ENCODE measurements at places on chromosomes 1 and 21.
A peak's percentile ranks its signal among the peaks of the same experiment; 100 is the strongest.

DNA sequence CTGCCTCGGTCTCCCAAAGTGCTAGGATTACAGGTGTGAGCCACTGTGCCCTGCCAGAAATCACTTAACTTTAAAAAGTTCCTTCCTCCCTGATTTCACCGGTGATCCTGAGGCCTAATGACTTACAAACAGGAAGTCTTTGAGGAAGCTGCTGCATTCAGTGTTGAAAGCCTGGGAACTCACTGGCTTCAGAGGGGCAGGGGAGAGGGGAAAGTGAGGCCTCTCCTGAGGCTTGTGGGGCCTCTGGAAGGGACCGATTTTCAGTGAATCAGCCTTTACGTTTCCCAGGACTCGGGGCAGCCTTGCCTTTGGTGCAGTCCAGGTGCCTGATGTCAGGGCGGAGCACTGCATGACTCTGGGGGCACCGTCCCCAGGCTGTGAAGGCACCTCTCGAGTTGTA, 30.1 kb upstream of the ARHGEF10L start:
- no peak for DNase-seq

DNA sequence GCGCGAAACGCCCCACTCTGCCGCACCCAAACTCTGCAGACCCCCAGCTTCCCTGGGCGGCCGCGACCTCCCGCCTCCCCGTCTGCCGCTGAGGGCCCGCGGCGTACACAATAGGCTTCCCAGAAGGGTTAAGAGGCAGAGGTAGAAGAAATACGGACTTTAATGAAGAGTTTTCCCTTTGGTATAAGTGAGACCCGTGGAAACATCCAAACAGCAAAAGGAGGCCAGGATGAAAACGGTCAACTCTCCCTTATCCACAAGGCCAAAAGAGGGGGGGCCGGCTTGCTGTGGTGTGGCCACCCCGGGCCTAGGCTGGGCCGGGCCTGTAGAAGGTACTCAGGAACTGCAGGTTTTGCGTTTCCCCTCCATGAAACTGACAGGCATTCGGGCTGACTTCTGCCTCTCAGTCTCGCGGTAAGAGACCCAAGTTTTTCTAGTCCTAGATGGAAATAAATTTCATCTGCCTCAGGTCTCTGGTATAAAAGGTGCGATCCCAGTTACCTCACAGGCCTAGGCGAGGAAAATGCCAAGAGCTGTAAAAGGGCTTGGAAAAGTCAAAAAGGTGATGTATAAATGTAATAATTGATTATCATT, 671 bp upstream of the PYGO2 start:
- no peak for DNase-seq

DNA sequence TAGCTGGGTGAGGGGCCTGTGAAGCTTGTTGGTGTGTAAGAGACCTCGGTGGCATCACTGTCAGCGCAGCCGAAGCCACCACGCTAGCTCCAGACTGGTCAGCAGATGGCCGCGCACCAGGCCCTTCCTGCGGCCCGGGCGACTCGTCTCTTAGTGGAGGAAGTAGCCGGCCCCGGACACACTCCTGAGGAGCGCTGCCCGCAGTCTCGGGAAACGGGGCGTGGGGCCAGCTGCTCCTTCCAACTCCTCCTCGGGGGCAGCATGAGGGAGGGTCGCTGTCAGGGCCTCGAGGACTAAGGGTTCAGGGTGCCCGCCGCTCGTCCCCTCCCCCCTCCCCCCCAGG, 20.4 kb downstream of the H3-3A start:
- peak; percentile 83 for DNase-seq

DNA sequence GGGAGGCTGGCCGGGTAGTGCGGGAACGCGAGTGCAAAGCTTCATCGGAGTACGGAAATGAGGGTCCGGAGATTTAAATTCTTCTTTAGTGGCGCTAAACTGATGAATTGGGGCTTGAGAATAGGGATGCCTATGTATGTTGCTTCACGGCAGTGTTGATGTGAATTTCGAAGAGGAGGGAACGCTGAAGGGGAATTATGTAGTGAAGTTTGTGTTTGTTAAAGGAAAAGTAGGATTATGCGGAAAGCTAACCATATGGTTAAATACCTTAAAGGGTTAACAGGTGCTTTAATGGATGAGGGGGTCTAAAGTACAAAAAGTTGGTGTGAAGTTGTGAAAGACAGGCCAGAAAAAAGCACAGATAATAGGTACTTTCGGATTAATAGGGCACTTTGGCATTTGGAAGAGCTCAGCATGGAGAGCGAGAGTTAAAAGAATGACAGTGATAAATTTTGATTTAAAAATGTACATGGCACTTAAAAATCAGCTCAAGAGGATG, 1.4 kb downstream of the HS2ST1 start:
- no peak for DNase-seq

DNA sequence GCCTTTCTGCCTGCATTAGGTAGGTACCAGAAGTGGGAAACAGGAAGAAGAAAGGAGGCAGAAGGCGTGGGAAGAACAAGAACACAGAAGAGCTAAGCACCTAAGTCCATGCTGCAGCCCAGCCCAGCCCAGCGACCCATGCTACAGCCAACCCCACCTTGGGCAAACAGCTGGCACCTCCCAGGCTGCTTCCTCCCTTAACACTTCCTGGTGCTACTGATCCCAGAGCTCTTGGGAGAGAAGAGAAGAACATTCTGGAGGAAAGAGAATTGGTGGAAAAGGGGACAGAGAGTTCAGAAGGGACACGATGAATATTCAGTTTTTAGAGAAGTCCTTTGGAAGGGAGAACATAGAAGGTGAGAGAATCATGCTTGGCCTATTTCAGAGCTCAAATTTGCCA, 28.5 kb downstream of the PLEKHA6 start:
- DNase-seq, result no peak

GRCh38 chr21:17494051-17494450, 18.8 kb upstream of the CXADR start:
- no peak for DNase-seq

DNA sequence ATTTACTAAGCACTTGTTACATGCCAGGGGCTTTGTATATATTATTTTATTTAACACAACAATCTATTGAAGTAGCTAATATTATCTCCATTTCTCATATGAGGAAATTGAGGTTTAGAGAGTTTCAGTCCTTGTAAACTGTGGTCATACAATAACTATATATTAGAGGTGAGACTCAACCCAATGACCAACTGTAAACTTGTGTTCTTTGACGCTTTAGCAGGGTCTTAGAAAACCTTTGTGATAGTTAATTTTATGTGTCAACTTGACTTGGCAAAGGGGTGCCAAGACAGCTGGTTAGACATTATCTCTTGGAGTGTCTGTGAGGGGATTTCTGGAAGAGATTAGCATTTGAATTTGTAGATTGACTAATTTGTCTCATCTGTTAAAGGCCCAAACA, 252.4 kb upstream of the B3GALT2 start:
- DNase-seq, result no peak

- DNase-seq, result no peak
Observed at GRCh38 chr1:178238722-178239510, 145.0 kb downstream of the RASAL2 start.

DNA sequence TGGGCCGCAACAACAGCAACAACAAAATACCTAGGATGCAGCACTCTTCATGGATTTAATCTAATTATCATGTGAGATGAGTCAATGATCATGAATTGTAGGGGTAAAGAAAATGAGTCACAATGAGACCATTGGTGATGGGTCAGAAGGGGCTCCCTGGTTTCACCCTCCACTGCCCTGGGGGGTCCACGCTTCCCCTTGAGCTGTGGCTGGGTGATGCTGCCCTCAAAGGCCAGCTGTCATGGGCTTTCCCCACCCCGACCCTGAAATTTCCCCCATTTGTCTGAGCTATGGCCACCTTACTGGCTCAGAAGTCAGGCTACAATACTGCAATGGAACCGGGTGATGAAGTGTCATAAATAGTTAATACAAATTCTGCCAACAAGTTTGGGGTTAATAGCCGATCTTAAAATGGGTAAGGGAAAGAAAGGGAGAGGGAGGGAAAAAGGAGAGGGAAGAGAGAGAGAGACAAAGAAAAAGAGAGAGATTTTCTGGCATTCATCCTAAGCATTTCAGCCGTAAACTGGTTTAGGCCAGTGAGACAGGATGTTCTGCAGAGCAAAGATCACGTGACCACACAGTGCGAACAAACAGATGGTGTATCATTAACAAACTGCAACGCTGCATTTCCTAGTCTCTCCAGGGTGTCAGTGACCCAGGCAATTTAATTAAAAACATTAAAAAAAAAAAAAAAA, 143.4 kb upstream of the ERRFI1 start:
- DNase-seq, result no peak

DNA sequence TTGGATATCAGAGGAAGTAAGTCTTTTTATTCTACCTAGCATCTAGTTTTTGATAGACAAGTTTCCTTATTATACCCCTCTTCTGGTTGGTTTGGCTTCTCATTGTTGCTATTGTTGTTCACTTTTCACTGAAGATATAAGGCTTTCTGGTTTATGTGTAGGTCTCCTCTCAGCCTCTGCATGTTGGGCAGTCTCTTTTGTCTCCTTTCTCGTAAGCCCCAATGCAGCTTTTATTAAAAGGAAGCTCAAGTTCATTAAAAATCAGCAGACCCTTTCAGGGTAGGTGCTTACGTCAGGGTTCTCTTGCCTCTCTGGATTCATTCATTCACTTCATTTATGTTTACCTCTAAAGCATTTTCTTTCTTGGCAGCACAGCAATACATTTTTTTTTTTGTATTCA, 4.8 kb upstream of the DHX9 start:
- DNase-seq, result no peak

GRCh38 chr1:235649368-235650163, at the start of gene GNG4:
GNG4 (minus strand) TSS chr1:235649784; CDS start chr1:235583838, 65,946 bp downstream.
- DNase-seq, result no peak

DNA sequence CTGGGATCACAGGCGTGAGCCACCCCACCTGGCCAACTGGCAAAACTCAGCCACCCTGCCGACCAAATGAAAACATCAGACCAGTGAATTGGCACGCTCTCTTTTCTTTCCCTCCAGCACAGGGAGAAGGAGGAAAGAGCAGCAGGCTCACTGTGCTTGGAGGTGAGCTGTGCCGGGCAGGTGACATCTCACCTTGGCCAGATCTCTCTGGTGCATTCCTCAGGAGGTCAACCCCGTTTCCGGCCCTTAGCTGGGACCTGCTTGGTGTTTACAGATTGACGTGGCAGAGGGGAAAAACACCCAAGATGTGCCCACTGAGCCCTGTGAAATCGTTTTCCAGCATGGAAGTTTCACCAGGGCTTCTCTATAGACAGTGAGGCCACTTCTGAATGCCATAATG, 45.1 kb downstream of the TMEM51 start:
- DNase-seq, result no peak

DNA sequence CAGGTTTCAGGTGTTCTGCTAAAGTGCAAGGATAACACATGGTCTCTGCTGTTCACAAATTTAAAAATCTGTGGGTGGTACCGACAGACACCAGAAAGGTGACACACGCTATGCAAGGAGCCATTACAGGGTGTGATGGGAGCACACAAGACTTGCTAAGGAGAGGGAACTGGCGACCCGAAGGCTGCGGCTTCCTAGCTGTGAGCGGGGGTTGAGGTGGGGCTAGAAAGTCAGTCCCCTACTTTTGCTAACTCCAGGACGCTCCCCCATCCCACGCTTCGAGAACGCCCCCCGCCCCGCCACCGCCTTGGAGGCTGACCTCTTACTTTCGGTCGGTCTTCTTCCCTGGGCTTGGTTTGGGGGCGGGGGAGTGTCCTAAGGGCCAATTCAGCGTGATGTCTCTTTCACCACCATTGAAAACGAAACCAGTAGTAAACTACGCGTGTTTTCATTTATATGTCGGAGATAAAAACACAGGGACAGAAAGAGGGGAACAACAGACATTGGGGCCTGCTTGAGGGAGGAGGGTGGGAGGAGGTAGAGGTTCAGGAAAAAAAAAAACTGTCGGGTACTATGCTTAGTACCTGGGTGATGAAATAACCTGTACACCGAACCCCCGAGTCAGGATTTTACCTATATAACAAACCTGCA, 1.1 kb downstream of the CKS1B start:
- DNase-seq, result peak; percentile 88

- no peak for DNase-seq
Observed at GRCh38 chr1:169741666-169742394, 8.0 kb upstream of the SELE start.

GRCh38 chr1:54378157-54378873, 27.9 kb downstream of the SSBP3 start:
- no peak for DNase-seq

- no peak for DNase-seq
Observed at GRCh38 chr1:167791281-167792187, 69.8 kb downstream of the MPZL1 start.

GRCh38 chr1:201769966-201770365, 59.0 kb upstream of the IPO9 start:
- no peak for DNase-seq

DNA sequence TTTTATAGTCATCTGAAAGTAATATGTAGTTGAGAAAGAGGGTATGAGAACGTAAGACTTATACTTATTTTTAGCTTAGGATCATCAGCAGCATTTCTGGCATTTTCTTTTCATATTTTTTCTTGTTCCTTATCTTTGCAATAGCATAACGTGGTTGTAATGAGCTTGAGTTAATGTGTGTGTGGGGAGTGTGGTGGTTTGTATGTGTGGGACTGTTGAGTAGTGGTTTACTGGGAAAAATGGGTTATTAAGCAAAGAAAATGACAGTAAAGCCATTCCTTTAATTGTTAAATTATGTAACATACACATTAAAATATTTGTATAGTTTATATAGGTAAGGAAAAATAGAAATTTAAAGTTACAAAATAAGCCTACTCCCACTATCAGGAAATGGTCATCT, 15.2 kb downstream of the PIP5K1A start:
- no peak for DNase-seq
